ENCODE measurements at places on chromosomes 6 and 20. TPM values are rescaled to one million over a fixed set of nuclear protein-coding genes. Genes with fewer than 3 reads are reported as not detected.

DNA sequence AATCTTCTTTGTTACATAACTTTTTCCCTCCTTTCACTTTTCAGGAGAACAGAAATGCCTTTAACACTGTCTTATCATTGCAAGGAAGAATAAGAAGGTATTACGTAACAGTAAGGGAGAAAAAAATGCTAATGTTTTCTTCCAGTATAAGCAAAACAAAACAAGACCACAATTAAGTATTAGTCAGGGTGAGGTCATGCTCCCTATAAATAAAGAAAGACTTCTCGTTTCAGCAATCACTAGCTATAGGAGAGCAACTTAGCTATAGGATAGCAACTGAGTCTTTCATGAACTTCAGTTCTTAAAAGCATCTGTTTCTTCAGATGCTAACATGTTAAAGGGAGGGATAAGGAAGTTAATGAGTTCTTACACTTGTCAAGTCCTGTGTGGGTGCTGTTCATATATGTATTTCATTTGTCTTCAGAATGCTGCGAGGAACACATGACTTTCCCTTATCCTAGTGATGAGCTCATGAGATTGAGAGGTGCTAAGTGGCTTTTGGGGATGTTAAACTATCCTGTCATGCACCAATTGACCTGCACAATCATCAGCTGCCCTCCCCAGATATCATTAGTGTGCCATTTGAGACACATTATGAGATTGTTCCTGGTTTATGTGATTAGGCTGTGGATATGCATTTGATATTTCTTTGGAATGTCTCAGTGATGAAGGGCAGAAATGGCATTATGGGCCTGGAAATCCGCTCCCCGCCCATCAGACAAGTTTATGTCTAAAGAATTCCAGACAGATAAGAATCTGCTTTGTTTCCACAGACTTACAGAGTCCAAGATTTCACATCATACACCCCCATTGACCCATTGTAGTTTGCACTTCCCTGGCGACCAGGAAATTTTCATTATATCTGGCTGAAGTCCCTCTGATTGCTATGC lies 37.5 kb downstream of the LAMA4 start:
- H3K4me3 ChIP-seq: no peak overlapping the region
- H3K27me3 ChIP-seq: no peaks in the 10 kb centered on the region
- peaks cover 26% of the 10 kb centered on the region for H3K4me1 ChIP-seq
- no peak overlapping the region for H3K27ac ChIP-seq
- H3K36me3 ChIP-seq: no peaks in the 10 kb centered on the region

DNA sequence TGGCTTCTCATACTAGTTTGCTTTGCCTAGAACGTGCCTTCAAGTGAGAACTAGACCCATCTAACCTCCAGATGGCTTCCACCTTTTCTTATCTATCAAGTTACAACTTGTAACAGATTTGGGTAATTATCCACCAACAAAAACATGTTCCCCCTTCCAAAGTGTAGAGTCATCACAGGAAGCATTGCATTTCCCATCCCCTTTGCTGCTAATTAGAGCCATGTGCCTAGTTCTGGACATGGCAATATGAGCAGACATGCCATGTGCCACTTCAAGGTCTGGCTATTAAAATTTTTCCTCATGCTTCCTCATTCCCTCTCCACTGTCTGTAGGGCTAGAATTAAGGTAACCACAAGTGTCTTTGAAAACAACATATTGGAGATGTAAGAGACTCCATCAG lies 814.4 kb downstream of the TENT5A start:
- no peak for DNase-seq
- H3K4me1 ChIP-seq: peaks cover 9% of the 10 kb centered on the region
- no peaks in the 10 kb centered on the region for H3K27me3 ChIP-seq
- H3K4me3 ChIP-seq: no peak overlapping the region
- no peaks in the 10 kb centered on the region for H3K36me3 ChIP-seq

DNA sequence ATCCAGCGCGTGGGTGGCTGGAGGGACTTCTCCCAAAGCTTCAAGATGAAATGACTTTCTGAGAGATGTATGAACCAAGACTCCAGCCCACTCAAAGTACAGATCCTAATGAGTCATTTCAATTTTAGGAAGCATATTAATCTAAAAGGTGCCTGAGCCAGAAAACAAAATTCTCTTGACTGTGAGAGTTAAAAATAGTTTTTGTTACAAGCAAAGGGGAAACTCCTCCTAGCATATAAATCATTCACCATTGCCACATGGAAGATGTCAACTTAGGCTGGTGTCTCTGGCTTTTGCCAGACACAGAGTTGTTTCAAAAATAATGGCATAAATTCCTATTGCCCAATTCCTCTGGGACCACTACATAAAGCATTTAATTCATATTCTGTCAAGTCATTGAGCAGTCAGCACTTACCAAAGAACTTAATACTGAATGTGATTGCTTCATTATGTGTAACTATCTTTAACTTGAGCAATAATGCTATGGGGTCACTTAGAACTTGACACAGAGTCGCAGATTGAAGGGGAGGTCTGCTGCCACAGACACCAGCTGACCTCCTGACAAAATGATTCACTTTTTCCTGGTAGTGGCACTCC lies 280.6 kb downstream of the SLC35F1 start:
- peak overlapping the region; percentile 18 for H3K4me3 ChIP-seq
- no peaks in the 10 kb centered on the region for H3K36me3 ChIP-seq
- H3K27ac ChIP-seq: peak overlapping the region; percentile 17

DNA sequence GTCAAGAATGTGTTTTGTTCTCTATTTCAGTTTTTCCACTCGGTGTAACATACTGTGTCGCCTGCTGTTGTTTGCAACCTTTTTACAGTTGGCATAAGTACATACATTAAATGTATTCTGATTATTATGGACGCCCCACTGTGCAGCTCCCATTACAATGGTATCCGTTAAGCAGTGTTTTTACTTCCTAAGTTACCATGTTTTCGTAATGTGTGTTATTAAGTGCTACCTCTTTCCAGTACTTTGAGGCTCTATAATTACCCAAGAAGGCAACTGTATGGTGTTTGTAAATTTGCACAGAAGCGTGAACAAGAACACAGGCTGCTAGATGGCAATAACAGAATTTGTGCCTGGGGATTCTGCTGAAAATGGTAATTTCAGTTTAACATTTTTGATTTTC lies 568.0 kb upstream of the MARCKS start:
- no peak overlapping the region for H3K4me3 ChIP-seq
- no peaks in the 10 kb centered on the region for H3K4me1 ChIP-seq
- H3K36me3 ChIP-seq: no peaks in the 10 kb centered on the region
- DNase-seq: no peak
- no peak overlapping the region for H3K27ac ChIP-seq
- no peaks in the 10 kb centered on the region for H3K27me3 ChIP-seq

DNA sequence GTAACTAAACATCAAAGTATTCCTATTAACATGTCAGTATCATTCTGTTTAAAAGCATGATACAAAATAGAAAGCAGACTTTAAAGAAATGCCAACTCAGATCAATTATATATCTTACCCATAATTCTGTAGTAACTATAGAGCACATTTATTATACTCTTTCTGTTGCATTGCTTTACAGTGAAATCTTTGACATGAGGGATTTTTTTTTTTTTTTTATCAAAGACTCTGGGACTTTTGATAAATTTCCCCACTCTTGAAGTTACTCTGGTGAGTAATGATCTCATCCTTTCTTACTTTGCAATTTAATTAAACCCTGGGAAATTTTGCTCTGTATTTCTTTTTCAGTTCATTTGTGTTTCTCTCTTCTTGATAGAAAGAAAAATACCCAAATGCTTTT lies 17.4 kb downstream of the ADGRF4 start:
- no peak for DNase-seq
- H3K4me3 ChIP-seq: no peak overlapping the region
- no peaks in the 10 kb centered on the region for H3K4me1 ChIP-seq
- H3K27ac ChIP-seq: no peak overlapping the region

DNA sequence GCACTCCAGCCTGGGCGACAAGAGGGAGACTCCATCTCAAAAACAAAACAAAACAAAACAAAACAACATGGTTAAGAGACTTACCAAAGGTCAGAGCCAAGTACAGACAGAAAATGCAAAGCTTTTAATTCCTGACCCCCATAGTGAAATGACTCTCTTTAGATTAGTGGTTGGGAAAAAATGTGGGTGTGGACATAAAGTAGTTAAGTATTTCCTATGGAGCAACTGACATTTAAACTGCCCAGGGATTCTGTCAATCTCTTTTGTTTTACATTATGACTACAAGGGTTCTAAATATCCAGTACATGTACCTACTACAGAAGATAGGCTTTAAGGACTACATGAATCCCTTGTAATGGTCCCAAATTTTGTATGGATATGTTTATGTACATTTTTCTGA lies 75.1 kb downstream of the IRAK1BP1 start:
- H3K36me3 ChIP-seq: peaks cover 40% of the 10 kb centered on the region
- no peaks in the 10 kb centered on the region for H3K27me3 ChIP-seq
- no peak overlapping the region for H3K4me3 ChIP-seq
- H3K27ac ChIP-seq: no peak overlapping the region
- DNase-seq: no peak
- H3K4me1 ChIP-seq: no peaks in the 10 kb centered on the region

GRCh38 chr6:112663698-112664097 lies 316.6 kb downstream of the RFPL4B start:
- no peak overlapping the region for H3K27ac ChIP-seq
- H3K36me3 ChIP-seq: no peaks in the 10 kb centered on the region
- H3K4me3 ChIP-seq: no peak overlapping the region

DNA sequence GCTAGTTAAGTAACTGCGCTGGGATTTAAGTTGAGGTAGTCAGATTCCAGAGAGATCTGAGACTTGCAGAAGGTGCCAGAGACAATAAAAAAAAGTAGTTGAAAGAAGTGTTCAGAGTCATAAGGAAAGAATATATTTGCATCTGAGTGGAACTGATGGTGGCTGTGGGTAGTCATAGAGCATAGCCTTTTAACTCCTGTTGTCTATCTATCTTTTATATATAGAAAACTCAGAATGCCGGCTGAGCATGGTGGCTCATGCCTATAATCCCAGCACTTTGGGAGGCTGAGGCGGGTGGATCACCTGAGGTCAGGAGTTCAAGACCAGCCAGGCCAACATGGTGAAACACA lies 62.0 kb downstream of the CARMIL1 start:
- H3K4me1 ChIP-seq: peaks cover 32% of the 10 kb centered on the region
- H3K4me3 ChIP-seq: no peak overlapping the region
- H3K27ac ChIP-seq: no peak overlapping the region
- no peaks in the 10 kb centered on the region for H3K36me3 ChIP-seq

DNA sequence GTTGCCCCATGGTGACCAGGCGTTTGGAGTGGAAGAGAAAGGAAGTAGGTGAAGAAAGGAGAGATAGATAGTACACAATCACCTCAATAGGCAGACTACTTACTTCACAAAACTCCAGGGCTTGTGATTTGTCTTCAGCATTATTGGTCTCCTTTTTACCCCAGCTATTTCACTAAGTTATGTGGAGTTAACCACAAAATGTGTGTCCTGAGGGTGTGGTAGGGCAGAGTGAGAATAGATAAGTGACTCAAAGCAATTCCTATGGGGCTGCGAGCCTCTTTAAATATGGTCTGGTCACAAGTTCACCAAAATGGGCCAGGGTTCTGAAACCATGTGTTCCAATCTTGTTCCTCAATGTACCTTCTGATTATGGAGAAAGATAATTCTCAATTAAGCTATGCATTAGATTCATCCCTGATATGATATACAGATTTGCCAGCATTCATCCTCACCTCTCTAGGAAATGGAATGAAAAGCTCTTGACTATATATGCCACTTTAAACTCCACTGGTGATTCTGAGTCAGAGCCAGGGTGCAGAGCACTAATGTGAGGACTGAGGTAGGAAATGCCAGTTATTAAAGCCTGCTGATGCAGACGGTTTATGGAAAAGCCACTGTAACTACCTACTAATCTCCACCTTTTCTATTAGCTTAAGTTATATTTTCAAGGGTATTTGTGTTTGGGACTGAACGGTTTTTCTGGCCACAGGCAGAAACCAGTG lies 310.6 kb upstream of the MANEA start:
- no peak overlapping the region for H3K4me3 ChIP-seq
- DNase-seq: no peak
- H3K27me3 ChIP-seq: no peaks in the 10 kb centered on the region
- no peaks in the 10 kb centered on the region for H3K36me3 ChIP-seq
- H3K27ac ChIP-seq: no peak overlapping the region

- H3K27me3 ChIP-seq: no peaks in the 10 kb centered on the region
- no peak overlapping the region for H3K27ac ChIP-seq
- no peaks in the 10 kb centered on the region for H3K4me1 ChIP-seq
- H3K4me3 ChIP-seq: no peak overlapping the region
- DNase-seq: no peak
- no peaks in the 10 kb centered on the region for H3K36me3 ChIP-seq
Measured at GRCh38 chr6:29112135-29112534, 4.3 kb downstream of the OR2J3 start.

- H3K36me3 ChIP-seq: no peaks in the 10 kb centered on the region
- no peaks in the 10 kb centered on the region for H3K4me1 ChIP-seq
- H3K27me3 ChIP-seq: no peaks in the 10 kb centered on the region
- H3K4me3 ChIP-seq: no peak overlapping the region
Measured at GRCh38 chr6:33927616-33928015, 123.8 kb upstream of the MLN start.

- H3K4me3 ChIP-seq: peak overlapping the region; percentile 55
- no peak for DNase-seq
- peak overlapping the region; percentile 22 for H3K27ac ChIP-seq
- H3K27me3 ChIP-seq: no peaks in the 10 kb centered on the region
- no peaks in the 10 kb centered on the region for H3K36me3 ChIP-seq
Measured at GRCh38 chr20:52972965-52973819, 1.0 kb downstream of the TSHZ2 start.

DNA sequence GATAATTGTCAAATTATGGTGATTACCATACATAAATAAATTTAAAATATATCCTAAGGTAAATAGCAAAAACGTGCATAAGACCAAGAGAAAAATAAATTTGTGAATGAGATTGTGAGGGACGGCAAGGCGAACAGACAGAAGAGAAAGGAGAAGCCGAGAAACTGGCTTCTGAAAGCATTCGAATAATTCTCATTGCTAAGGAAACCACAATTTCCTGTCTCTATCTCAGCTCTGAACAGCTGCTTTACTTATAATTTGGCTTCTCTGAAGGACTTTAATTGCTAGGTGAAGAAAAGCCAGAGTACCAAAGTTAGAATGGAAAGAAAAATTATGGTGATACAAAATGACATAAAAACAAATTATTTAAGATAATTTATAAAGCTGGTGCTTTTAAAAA lies 79.0 kb upstream of the RGS17 start:
- no peaks in the 10 kb centered on the region for H3K27me3 ChIP-seq
- no peak overlapping the region for H3K4me3 ChIP-seq
- no peak overlapping the region for H3K27ac ChIP-seq
- no peaks in the 10 kb centered on the region for H3K4me1 ChIP-seq
- no peaks in the 10 kb centered on the region for H3K36me3 ChIP-seq
- DNase-seq: no peak

AGER gene
- total RNA-seq: 3.8 TPM

CUTA gene
- total RNA-seq: 207 TPM

MEP1A gene
- not detected for total RNA-seq

FOXC1 gene
- total RNA-seq: 109 TPM

Data from thoracic aorta (tissue), 2 donors.